ENCODE measurements at places on chromosomes 1 and 21. TPM values are rescaled to one million over a fixed set of nuclear protein-coding genes. Genes with fewer than 3 reads are reported as not detected.

The IVL gene
- total RNA-seq, result not detected

The CFAP74 gene
- total RNA-seq, result not detected

GRCh38 chr1:93581917-93582850 is 99.5 kb downstream of the BCAR3 start:
- no peak for DNase-seq

- no peak for DNase-seq
These were observed 411.8 kb upstream of the DAB1 start for GRCh38 chr1:57835620-57836019.

- peak; percentile 5 for DNase-seq
These were observed 938.7 kb downstream of the TTLL7 start for GRCh38 chr1:83060221-83060620.

- DNase-seq, result no peak
These were observed 424.3 kb downstream of the PCP4 start for GRCh38 chr21:40291560-40291959.
